ENCODE measurements at places on chromosomes 7 and 10. TPM values are rescaled to one million over a fixed set of nuclear protein-coding genes. Genes with fewer than 3 reads are reported as not detected.
A peak's percentile ranks its signal among the peaks of the same experiment; 100 is the strongest.

Gene CAV2
- total RNA-seq = 15.0 TPM

Gene ZPBP
- total RNA-seq = not detected

Gene MAT1A
- total RNA-seq = 1.8 TPM

GRCh38 chr10:30680908-30681307 is 51.4 kb upstream of the LYZL2 start:
- no peak for DNase-seq

GRCh38 chr10:94011296-94011695 is 17.6 kb downstream of the PLCE1 start:
- DNase-seq = no peak

DNA sequence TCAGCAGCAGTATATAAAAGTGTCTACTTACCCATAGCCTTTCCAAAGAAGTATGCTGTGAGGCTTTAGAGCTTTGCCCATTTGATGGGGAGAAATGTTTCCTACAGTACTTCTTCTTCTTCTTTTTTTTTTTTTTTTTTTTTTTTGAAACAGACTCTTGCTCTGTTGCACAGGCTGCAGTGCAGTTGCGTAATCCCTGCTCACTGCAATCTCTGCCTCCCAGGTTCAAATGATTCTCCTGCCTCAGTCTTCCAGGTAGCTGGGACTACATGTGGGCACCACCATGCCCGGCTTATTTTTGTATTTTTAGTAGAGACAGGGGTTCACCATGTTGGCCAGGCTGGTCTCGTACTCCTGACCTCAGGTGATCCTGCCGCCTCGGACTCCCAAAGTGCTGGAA is 101.7 kb upstream of the TMEM26 start:
- DNase-seq = no peak

DNA sequence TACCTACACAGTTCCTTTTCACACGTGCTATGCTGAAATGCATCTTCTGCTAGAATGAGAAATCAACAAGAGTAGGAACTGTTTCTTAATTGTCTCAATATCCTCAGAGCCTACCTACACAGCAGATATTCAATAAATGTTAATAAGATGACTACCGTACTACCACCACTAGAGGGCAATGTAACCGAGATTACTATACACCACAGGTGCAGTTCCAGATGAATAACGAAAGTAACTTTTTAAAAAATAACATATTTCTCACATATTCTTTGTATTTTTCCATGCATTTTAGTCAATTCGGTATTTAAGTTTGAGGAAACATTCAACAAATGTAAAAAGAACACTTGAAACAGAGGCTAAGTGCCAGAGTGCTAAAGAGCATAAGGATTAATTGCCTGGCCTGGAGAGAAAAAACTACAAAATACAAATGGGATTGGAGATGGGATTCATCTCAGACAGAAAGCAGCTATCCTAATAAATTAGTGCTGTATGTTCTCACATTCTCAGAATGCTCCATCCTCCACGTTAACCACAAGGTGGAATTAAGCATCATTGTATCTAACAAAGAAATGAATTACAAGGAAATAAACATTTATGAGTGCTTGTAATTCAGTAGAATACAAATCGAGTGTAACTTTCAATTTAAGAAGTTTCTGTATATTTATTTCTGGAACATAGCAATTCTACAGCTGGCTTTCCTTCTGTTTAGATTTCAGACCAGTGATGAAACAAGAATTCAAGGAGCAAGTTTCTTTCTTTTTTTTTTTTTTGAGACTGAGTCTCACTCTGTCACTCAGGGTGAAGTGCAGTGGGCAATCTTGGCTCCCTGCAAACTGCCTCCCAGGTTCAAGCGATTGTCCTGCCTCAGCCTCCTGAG is 20.3 kb upstream of the HECTD2 start:
- DNase-seq = no peak

- DNase-seq = no peak
Measured at GRCh38 chr10:133295426-133296320, 13.0 kb downstream of the TUBGCP2 start.

GRCh38 chr10:62005687-62006086 is 104.2 kb downstream of the ARID5B start:
- no peak for DNase-seq

GRCh38 chr10:84214612-84215235 is 10.6 kb downstream of the LRIT2 start:
- DNase-seq = no peak

DNA sequence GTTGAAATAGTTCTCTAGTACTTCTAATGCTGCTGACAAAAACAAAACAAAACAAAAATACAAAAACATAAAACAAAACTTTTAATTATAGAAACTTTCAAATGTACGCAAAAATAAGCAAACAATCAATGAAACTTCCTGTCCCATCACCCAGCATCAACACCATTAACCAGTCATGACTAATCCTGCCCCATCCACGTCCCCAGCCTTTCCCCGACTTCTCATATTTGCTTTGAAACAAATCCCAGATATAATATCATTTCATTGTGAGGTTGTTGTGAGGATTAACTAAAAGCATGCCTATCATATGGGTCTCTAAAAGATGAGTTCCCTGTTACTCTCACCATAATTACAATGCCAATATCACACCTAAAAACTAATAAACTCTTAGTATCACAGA is 55.7 kb downstream of the CSTF2T start:
- DNase-seq = no peak

- no peak for DNase-seq
Measured at GRCh38 chr7:97043281-97043680, 18.6 kb upstream of the DLX5 start.

GRCh38 chr7:139743967-139744767 is 33.6 kb downstream of the HIPK2 start:
- DNase-seq = no peak

- peak; percentile 46 for DNase-seq
Measured at GRCh38 chr7:923108-924041, 31.1 kb downstream of the ADAP1 start.

DNA sequence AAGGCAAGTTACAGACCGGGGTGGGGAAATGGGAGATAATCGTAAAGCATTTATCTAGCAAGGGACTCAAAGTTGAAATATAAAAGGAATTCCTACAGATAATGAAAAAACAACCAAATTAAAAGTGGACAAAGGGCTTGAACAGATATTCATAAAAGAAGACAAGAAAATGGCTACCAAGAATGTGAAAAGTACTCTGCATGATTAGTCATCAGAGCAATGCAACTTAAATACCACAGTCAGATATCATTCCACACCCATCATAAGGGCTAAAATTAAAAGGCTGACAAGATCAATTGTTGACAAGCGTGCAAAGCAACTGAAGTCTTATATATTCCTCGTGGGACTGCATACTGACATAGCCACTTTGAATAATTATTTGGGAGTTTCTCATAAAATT is 124.6 kb upstream of the RSU1 start:
- DNase-seq = no peak
